H1 (cell line): ENCODE measurements at places on chromosomes 5 and 9.
A peak's percentile ranks its signal among the peaks of the same experiment; 100 is the strongest.

- no peak for DNase-seq
Measured at GRCh38 chr9:114034196-114034595, 43.9 kb downstream of the AMBP start.

GRCh38 chr5:96074870-96075269, 113.2 kb upstream of the ELL2 start:
- no peak for DNase-seq

GRCh38 chr9:78122631-78123030, 91.0 kb upstream of the GNAQ start:
- no peak for DNase-seq

DNA sequence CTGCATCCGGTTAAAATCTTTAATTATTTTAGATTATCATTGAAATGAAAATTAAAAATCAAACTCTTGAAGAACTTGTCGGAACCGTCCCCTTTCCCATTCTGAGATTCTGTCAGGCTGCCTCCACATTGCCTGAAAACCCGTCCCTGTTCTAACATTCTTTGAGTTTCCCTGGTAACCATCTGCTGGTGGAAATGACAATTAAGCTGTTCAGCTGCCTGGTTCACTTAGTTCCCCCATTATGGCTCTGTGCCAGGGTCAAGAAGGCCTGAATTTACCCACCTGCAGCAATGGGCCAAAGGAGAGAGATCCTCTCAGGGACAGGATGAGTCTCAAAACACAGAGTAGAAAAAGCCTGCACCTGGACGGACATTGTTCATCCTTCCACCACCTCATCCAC, 11.8 kb upstream of the TCOF1 start:
- DNase-seq, result no peak

GRCh38 chr9:130185490-130186031, 13.4 kb downstream of the NCS1 start:
- no peak for DNase-seq

DNA sequence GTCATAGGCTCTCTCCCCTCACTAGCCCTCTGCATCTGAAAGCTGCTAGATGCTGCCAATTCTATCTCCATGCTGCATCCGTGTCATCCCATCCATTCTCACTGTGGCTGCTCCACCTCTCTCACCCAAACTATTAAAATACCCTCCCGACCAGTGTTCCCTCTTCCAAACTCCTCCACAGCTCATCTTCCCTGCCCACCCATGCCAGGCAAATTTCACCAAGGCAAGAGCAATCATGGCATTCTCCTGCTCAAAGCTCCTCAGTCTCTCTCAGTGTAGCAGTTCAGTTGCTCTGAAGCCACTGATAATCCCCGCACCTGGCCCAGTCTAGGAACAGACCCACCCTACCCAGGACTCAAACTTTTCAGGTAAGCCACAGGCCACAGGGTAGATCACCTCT, 48.4 kb downstream of the SPOCK1 start:
- no peak for DNase-seq

DNA sequence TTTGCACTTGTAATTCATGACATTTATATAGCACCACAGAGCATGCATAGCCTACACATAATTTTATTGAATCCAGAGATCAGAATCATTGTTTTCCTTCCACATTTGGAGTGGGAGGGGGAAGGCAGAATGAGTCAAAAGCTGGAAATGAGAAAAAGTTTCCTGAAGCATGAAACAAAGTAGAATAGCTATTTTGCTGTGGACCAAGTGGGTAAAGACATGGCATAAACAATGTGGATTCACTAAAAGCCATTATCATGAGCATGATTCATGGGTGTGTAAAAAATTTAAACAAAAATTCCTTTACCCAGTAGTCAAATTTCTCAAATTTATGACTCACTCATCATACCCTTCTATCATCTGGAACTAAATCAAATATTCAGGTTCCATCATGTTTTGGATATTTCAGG, 97.9 kb downstream of the YIPF5 start:
- no peak for DNase-seq

GRCh38 chr5:101720033-101720432, 576.1 kb downstream of the SLCO4C1 start:
- DNase-seq, result no peak

DNA sequence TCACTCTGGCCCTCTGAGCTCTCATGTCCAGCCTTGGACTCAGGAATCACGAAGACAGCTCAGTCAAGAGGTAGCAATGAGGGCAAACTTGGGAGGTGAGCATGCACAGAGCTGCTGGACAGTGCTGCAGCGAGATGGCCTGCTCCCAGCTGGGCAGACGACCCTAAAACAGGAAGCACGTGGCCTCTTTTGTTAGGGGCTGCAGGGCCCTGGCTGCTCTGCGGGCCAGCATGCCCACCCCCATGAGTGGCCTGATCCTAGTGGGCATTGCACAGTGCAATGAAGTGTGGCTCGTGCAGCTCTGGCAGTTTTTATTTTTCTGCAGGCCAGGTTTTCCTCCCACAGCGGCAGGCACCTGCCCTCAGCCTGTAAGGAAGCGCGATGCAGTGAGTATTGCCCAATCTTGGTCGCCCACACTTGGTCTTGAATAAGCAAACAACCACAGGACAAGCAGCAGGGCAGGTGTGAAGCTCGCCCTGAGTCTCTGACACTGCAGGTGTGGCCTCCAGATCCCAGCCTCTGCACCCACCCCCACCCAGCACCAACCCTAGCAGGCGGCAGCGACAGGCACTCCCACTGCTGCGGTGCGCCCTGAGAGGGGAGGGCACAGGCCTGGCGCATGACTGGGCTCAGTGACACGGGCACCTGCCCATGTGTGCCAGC, 60.8 kb downstream of the SEMA4D start:
- no peak for DNase-seq

- DNase-seq, result no peak
Measured at GRCh38 chr9:110287289-110287680, 31.0 kb upstream of the TXN start.

- DNase-seq, result no peak
Measured at GRCh38 chr9:16331527-16331926, 538.9 kb downstream of the BNC2 start.

GRCh38 chr5:172723508-172723907, 47.5 kb downstream of the DUSP1 start:
- no peak for DNase-seq

GRCh38 chr5:81838307-81838906, 87.5 kb upstream of the SSBP2 start:
- DNase-seq, result no peak

DNA sequence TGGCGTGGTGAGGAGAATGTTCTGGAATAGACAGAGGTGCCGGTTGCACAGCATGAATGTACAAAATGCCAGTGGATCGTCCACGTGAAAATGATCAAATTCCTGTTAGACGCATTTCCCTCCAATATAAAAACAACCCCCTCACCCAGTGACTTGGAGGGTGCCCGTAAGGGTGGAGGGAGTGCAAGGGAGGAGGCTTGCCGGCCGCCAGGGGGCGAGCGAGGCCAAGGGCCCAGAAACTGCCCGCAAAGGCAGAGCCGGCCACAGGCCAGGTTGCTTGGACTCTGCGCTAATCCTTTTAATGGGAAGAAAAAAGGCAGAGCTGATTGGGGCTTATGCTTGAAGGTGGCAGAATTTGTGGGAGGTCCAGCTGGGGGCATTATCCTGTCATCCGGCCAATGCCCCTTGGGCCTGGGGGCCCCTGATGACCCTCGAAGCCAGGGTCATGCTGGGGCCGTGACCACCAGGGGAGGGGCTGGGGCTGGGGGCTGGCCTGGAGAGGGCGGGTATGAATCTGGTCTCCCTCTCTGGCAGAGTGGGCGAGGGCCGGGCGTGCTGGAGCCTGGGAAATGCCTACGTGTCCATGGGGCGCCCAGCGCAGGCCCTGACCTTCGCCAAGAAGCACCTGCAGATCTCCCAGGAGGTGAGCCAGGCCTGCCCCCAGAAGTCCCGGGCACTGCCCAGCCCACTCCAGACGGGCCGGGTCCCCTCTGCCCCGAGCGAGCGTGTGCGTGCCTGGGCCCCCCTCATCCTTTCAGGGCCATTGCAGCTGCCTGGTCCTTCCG, 12.0 kb downstream of the GPSM1 start:
- no peak for DNase-seq

- no peak for DNase-seq
Measured at GRCh38 chr5:624118-624950, 12.2 kb downstream of the CEP72 start.

- DNase-seq, result no peak
Measured at GRCh38 chr5:102961671-102962070, 158.3 kb downstream of the GIN1 start.

GRCh38 chr9:84781458-84781857, 111.9 kb downstream of the NTRK2 start:
- DNase-seq, result no peak

GRCh38 chr9:123064716-123065115, 31.2 kb downstream of the GPR21 start:
- no peak for DNase-seq

GRCh38 chr9:134732392-134733110, 90.9 kb downstream of the COL5A1 start:
- no peak for DNase-seq

- DNase-seq, result peak; percentile 76
Measured at GRCh38 chr5:141618030-141618803, 583 bp downstream of the DIAPH1 start.

DNA sequence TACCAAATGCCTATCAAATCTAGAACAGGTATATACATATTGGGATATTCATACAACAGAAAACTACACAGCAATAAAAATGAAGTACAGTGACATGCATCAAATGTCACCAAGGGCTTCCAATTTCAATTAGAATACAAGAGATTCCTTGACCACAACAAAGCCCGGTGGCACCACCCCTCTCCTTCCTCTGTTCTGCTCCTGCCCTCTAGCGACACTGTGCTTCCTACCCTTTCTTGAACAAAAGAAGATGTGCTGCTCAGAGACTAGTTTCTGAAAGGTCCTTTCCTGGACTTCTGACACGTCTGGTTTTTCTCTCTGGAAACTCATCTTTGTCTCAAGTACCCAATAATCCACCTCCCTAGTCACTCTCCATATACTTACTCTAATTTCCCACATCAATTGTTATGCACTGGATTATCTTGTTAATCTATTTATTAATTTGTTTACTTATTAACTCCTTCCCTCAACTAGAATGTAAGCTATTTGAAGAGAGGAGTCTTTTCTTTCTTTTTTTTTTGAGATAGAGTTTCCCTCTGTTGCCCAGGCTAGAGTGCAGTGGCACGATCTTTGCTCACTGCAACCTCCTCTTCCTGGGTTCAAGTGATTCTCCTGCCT, 70.4 kb upstream of the CTSV start:
- peak; percentile 43 for DNase-seq

DNA sequence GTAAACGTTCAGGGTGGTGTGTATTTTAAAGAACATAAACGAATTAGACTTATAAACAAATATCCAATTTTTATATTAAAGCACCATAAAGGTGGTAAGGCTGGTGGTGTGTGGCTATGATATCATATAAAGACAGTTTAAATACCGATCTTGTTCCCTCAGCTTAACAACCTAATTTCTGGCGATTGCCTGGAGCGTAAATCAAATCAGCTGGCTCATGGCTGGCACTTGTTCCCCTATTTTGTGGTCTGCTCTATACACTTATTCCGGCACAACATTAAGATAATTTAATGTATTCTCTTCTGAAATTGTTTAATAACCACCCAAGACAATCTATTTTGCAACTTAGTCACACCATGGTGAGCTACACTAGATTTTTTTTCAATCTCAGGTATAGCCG, 2.4 kb upstream of the HAPLN1 start:
- no peak for DNase-seq

DNA sequence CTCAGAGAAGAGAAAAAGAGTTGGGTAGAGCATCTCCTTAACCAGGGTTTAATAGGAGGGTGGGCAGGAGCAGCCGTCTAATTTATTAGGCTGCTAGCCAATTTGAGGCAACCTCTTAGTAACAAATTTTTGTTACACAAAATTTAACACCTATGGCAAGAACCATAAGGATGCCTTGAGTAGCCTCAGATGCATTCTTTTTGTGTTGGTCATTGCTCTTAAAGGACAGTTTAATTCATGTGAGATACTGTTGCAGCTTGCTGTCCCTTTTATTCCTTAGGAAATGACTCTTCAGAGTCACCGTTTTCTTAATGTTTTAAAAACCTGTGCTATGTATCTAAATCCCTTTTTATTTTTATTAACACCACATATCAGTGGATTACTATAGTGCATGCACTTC, 255.1 kb downstream of the MAST4 start:
- no peak for DNase-seq

DNA sequence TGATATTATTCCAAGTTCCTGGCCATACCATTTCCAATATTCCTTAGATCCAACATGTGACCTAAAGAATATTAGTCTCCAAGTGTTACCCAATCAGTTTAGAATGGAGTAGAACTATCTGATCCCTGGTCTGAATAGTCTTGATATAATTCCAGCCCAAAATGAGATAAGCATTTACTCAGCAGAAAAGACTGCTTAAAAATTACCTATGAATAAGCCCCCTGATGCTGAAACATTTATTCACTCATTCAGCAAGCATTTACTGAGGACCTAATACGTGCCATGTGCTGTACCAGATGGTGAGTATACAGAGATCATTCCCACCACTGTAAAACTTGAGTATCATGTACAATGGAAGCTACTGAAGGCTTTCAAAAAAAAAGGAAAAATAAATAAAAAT, 157.0 kb downstream of the FAM114A2 start:
- DNase-seq, result no peak

- DNase-seq, result no peak
Measured at GRCh38 chr9:16671591-16672137, 198.8 kb downstream of the BNC2 start.

- no peak for DNase-seq
Measured at GRCh38 chr9:134186471-134187109, 22.2 kb upstream of the RNU6ATAC start.

GRCh38 chr9:124782661-124783574, 6.0 kb downstream of the OLFML2A start:
- no peak for DNase-seq

DNA sequence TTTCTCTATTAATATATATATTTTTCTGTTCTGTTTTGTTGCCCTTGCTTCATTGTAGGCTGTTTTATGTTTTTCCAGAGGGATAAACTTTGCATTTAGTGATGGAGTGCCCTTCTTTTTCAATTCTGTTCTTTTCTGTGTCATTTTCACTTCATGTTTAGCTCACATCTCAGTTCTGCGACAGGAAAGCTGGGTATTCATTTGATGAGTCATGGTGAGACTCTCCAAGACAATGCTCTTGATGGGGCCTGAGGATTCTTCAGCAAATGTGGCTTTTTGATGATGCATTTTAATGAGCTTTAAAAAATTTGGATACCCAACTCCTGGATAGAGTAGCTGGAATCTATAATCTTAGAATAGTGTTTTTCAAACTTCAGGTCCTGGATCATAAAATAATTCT, 56.5 kb upstream of the SPATA31D4 start:
- DNase-seq, result no peak

GRCh38 chr5:131330031-131330430, 66.2 kb downstream of the CDC42SE2 start:
- DNase-seq, result no peak

GRCh38 chr5:179865491-179866240, 7.0 kb upstream of the MRNIP start:
- no peak for DNase-seq

- DNase-seq, result no peak
Measured at GRCh38 chr5:33075731-33076130, 364.6 kb downstream of the NPR3 start.

DNA sequence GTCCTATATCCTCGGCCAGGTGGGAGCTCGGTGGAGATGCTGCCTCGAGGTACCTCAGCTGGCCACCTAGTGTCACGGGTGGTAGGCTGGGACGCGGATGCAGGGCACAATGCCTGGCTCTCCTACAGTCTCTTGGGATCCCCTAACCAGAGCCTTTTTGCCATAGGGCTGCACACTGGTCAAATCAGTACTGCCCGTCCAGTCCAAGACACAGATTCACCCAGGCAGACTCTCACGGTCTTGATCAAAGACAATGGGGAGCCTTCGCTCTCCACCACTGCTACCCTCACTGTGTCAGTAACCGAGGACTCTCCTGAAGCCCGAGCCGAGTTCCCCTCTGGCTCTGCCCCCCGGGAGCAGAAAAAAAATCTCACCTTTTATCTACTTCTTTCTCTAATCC, 2.0 kb downstream of the PCDHGC3 start:
- no peak for DNase-seq
